ENCODE measurements at places on chromosomes 5 and 9.

- no peak for DNase-seq
These were observed 213.4 kb upstream of the ELL2 start for GRCh38 chr5:96175090-96175489.

GRCh38 chr5:78355561-78355960, 4.9 kb upstream of the SCAMP1 start:
- DNase-seq, result no peak

DNA sequence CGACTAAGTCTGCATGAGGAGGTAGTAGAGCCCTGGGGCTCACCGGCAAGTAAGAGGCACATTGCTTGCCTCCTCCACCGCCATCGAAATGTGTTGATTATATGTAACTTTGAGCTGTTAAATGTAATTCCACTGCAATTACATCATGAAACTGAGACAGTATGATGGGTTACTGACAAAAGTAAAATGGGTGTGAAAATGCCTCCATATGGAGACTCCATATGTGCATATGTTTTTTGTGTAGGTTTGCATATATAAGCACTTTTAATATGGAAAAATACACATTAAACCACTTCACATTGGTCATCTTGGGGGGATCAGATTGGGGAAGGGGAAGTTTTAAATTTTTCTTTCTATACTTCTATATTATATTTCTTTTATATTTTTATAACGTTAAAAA, 29.8 kb downstream of the NFIL3 start:
- DNase-seq, result no peak

- no peak for DNase-seq
These were observed 73.3 kb upstream of the PHF24 start for GRCh38 chr9:34884747-34885189.

DNA sequence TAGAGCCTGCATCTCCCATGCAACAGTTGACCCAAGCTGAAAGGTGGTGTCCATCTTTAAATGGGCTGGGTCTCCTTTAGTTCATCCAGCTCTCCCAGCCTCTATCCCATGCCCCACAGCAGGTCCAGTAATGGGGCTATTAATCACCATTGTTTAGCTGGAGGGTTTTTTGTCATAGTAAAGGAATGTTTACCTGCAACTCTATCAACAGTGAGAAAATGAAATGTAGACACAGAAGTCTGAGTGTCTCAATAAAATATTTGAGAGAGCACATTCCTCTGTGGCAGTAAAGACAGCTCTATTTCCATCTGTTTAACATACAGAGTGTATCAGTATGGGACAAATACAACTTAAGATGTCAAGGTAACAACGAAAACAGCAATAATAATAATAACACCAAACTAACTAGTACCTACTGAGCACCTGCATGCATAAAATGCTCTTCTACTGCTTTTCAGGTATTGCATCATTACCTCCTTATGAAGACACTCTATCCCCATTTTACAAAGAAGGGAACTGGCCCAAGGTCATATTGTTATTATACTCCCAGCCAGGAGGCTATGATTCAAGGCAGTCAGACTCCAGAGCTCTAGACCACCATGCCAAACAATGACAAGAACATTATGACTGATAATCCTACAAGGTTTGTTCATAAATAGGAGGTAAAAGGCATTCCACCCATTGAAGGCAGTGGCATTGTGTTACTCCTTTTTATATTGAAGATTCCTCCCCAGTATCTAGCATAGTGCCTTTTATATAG, 21.0 kb upstream of the C5orf58 start:
- no peak for DNase-seq

GRCh38 chr9:75019654-75020053, 8.4 kb downstream of the CARNMT1 start:
- no peak for DNase-seq

Data from left forelimb (tissue), 1 donor.